ENCODE measurements at places on chromosomes 7 and 10.

DNA sequence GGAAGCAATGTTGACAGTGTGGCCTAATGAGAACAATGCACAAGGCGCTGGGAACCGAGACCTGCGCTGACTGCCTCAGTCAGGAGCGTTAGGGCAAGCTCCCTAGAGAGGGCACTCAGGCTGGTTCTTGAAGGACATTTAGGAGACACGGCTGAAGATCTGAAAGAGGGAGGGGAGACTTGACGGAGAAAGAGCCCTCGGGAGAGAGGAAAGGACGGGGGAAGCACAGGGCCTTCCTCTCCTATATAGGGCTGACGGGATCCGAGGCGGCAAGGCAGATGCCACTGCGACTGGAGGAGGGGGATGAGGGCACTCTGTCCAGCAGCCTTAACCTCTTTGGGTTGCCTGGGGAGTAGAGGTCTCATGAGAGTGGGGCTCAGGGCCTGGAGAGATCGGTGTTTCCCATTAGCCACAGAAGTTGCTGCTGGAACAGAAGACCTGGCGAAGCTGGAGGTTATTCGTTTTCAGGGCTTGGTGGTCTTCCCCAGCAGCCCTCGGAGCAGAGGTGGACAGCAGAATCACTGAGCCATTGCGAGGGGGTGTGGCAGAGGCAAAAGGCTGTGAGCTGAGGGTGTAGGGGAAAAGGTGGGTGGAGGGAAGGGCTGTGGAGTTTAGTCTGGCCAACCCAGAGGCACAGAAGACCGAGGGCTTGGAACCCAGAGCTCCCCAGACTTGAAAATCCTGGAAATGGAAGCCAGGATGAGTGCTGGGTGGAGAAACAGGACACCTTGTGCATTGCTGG is 36.0 kb downstream of the CLEC2L start:
- no peak for DNase-seq

- no peak for DNase-seq
These were observed 209.6 kb downstream of the EBF3 start for GRCh38 chr10:129754211-129755050.

GRCh38 chr7:97081521-97082300 is 35.8 kb upstream of the SDHAF3 start:
- DNase-seq, result no peak

- DNase-seq, result no peak
These were observed 861.5 kb upstream of the ZWINT start for GRCh38 chr10:57222603-57223002.

GRCh38 chr7:158958618-158959017 is 102.3 kb downstream of the DYNC2I1 start:
- no peak for DNase-seq

DNA sequence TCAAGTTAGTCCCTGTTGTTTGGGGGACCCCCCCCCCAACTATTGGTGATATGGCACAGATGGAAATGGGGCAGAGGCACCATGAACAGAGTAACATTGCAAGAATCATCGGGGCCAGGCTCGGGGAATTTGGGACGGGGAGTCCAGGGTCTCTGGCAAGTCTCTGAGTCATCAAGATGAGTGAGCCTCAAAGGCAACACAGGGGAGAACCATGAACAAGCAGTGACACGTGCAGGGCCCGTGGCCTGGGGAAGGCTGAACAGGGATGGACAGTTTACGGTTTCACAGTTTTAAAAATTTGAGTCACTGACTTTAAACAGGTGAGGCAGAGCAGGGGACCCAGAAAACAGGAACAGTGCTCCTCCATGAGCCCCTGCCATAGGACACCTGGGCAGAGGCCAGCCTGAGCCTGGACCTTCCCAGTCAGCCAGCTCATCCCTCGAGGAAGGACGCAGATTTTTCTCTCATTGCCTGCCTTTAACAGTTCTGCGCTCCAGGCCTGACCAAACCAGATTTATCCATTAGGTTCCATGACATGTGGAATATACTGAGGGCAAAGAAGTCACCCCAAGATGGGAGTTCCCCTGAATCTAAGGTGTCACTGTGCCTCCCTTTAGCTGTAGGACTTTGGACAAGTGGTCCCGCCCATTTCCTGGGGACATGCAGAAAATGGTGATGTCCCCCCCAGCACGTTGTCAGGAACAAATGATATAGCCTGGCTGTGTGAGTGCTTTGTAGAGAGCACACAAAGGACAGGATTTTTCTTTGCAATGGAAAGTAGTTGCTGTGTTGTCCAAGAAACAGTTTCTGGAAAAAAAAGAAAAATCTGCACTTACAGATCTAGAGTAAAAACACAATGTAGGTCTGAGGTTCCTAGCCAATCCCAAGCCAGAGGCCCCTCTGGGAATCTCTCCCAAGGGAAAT is 23.8 kb downstream of the CHST15 start:
- no peak for DNase-seq

- peak; percentile 11 for DNase-seq
These were observed 95.0 kb downstream of the CDCA7L start for GRCh38 chr7:21850531-21851285.

DNA sequence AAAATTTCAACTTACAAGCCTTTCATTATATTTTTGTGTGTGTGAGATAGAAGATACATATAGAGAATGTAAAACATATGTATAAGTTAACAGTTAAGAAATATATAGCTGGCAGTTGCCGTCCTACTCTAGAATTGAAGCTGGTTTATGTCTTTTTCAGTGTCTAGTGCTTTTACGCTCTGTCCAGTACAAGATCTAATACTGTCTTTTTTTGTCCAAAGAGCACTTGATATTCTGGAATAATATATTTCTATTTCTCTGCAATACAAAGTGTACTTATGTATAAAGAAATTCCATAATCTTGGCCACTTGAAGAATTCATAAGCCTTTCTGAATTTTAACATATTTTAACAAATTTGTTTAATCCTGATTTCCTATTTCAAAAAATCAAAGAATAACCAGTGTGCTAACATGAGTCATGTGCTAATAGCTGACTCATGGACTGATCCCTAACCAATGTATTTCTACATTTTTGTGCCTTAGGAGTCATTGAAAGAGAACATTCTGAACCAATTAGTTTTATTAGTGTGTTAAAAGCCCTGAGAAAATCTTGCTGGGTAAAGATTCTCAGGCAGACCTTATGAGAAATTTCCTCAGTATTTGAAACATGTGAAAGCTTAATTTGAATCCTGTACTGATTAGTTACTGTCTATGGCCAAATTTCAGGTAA is 73.2 kb upstream of the CCAR1 start:
- peak; percentile 82 for DNase-seq

DNA sequence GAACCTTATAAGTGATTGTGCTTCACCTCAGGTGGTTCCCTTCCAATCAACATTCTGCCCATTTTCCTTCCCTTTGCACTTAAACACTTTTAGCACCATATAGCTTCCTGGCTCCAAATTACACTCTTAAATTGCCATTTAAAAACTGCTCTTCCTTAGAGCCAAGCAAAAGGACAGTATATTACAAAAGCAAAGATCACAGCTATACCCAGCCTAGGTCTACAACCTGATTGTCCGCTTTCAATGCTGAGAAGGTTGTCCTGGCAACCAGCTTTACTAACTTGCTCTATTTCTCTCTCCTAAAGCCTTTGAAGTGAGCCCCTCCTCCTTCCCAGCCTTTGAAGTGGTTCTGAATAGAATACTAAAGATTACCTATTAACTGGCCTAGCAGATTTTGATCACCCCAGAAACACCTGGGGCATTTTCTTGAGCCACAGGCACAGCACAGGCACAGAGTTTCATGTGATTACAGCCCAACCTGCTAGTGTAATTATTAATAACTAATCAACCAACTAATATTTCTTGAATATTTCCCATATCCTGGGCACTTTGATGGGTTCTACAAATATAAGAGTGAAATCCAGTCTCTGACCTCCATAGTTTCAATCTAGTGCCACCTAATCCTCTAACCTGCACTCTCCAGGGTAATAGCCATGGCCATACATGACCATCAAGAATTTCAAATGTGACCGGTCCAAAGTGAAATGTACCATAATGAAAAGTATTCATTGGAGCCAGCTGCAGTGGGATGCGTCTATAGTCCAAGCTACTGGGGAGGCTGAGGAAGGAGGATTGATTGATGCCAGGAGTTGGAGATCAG is 63.6 kb upstream of the TRIM24 start:
- no peak for DNase-seq

- DNase-seq, result peak; percentile 70
These were observed at the start of gene NMT2 for GRCh38 chr10:15168291-15168785. TSS of gene NMT2 (minus strand) at chr10:15168693. CDS start at chr10:15168612, 81 bp downstream.

DNA sequence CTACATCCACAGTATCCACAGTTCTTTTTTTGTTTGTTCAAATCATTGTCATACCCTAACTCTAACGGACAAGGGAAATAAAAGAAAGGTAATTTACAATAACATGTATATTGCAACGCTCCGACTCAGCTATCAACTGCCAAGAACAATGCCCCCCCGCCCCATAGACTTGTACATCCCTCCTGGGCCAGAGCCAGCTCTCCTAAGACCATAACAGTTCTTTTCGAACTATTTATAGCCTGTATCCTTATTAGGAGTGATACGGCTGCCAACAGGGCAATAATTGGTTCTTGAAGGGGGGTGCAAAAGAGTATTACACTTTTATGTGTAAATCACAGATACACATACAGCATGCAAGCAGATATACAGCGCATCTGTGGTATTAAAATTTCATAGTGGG is 495.7 kb downstream of the GALNT17 start:
- DNase-seq, result no peak

GRCh38 chr7:123916240-123916724 is 8.8 kb upstream of the SPAM1 start:
- DNase-seq, result no peak

DNA sequence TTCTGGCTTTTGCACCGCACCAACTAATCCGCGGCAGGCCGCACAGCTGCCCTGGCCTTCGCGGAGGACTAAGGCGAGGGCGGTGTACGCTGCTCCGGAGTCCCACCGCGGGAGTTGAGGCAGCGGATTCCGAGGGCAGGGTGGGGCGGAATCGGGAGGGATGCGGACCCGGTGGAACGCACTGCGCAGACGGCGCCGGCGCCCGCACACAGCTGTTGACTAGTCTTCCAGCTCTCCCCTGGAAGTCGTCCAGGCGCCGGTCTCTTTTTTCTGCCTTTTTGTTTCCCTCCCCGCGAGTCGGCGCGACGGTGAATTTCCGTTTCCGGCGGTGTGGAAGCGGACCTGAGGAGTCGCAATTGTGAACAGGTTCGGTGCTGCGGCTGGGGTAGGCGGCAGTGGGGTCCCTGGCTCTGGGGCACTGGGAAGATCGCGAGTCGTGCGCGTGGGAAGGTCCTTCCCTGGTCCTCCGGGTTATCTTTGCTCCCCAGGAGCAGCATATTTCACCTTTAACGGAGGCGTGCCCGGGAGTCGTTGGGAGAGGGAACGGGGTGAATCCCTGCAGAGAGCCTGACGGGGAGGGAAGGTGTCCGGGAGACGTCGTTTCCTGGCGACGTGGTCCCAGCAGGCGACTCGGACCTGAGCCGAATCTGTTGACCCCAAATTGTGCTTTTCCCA is at the start of gene ASAH2B:
ASAH2B (plus strand) TSS at position 319 of the 675 bp plus-strand sequence. CDS start 5,195 bp downstream, outside the sequence.
- peak; percentile 59 for DNase-seq

- DNase-seq, result no peak
These were observed 67.9 kb downstream of the ADAM22 start for GRCh38 chr7:88001744-88002530.

- DNase-seq, result no peak
These were observed 8.1 kb downstream of the TFPI2 start for GRCh38 chr7:93882468-93882867.

DNA sequence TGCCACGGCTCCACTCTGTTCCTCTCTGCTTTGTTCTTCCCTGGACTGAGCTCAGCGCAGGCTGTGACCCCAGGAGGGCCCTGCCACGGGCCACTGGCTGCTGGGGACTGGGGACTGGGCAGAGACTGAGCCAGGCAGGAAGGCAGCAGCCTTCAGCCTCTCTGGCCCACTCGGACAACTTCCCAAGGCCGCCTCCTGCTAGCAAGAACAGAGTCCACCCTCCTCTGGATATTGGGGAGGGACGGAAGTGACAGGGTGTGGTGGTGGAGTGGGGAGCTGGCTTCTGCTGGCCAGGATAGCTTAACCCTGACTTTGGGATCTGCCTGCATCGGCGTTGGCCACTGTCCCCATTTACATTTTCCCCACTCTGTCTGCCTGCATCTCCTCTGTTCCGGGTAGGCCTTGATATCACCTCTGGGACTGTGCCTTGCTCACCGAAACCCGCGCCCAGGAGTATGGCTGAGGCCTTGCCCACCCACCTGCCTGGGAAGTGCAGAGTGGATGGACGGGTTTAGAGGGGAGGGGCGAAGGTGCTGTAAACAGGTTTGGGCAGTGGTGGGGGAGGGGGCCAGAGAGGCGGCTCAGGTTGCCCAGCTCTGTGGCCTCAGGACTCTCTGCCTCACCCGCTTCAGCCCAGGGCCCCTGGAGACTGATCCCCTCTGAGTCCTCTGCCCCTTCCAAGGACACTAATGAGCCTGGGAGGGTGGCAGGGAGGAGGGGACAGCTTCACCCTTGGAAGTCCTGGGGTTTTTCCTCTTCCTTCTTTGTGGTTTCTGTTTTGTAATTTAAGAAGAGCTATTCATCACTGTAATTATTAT is 1.2 kb downstream of the CLDN4 start:
- DNase-seq, result no peak

DNA sequence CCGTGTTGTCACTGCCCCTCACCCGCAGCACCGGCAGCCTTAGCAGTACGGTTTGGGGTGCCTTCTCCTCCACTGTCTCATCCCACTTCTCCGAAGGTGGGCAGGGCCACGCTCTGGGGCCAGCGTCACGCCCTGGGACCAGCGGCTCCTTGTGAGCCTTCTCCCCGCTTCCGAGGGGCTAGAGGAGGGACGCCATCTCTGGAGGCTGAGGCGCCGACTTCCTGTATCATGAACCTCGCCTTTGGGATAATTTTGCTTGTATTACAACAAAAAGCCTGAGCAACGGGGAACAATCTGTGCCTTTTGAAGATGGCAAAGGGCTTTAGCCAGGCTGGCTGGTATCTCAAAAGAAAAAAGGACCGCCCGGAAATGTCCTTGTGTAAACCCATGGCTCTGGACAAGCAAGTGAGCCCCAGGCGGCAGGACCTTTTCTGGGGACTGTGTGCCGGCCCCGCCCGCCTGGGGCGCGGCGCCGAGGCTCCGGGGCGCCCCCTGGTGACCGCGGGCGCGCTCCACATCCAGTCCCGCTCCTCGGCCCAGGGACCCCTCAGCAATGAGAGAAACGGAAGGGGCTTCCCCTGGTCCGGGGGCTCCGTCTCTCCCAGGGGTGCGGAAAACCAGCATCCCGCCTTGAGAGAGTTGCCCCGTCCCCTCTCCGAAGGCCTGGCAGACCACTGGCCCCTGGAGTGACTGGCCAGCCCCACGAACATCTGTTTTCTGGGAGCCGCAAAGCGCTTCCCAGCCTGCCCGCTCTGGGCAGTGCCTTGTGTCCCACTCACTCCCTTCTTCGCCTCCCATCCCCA is 3.8 kb downstream of the DEPP1 start:
- no peak for DNase-seq

DNA sequence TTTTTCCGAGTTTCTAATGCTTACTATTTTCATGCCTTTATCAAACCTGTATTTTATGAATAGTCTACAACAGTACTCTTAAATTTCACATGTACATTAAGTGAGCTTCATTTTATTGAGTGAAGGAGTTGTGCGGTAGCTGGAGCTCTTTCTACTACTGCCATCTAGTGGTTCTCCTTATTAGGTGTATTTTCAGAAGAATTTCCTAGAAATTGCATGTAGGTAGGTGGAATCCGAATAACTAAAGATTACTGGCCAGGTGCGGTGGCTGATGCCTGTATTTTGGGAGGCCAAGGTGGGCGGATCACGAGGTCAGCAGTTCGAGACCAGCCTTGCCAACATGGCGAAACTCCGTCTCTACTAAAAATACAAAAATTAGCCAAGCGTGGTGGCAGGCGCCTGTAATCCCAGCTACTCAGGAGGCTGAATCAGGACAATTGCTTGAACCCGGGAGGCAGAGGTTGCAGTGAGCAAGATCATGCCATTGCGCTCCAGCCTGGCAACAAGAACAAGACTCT is 38.3 kb downstream of the LRRC72 start:
- peak; percentile 13 for DNase-seq
